ENCODE measurements at places on chromosomes 12 and 14.

DNA sequence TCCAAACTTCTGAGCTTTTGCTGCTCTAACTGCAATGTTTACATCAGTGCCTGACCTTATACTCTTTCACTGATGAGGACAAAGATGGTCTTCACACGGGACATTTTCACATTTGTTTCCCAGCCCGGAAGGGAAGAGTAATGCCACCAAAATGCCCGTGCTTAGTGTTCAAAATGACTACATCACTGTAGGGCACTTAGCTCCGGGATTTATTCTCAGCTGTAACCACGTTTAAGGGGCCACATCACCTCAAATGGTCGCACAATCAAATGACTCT is 2.9 kb downstream of the GSG1 start:
- no peak for DNase-seq

DNA sequence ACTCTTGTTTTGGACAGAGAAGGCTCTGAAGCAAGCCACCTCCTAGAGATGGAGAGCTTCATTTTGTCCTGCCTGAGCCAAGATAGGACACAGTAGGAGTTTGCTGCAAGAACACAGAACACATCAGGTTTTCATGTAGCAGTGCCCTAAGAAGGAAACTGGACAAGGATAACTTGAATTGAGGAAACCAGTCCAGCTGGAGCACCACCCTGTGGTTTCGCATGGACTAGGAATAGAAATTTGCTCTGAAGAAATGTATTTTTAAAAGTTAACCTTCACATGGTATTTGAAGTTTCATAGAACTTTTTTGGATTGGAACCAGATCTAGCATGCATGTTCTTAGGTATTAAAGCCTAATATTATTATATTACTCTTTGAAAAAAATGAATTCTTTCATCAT is 68.8 kb downstream of the RERG start:
- DNase-seq: no peak

DNA sequence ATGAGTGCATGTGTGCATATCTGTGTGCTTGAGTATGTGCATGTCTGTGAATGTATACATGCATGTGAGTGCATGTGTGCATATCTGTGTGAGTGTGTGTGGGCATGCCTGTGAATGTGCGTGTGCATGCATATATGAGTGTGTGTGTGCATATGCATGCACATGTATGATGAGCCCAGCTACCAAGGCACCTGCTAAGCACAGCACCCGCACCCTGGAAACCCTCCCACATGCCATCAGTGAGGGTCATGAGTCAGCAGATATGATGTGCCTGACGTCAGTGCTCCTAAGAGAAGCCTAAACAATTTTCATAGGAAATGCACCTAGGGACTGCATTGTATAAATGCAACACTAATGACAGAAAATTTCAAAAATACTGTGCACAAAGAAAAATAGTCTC is 151.1 kb downstream of the KIF26A start:
- no peak for DNase-seq

DNA sequence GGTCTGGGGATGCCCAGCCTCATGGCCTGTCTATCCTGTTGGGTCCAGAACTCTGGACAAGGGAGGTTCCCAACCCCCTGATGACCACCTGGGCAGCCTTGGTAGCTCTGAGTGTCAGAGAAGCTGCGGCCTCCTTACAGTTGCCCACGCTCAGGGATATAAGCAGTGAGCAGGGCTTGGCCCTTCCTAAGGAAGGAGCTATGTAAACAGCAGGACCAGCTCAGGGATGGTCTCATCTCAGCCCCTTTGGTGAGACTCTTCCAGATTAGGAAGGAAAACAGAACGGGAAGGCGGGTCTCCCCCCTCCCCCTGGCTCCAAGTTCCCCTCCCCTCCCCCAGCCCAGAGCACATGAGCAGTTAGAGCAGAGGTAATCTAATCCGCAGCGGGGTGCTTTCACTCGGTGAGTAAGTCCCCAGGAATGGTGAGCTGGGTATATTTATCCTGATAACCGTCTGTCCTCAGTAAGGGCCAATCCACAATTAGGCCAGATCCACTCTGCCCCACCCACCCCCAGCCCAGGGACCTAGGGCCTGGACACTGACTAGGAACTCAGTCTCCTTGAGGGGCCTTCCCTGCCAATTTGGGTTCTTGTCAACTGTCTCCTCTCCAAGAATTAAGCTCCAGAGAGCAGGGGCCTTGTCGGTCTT is 29.5 kb upstream of the RPLP0 start:
- no peak for DNase-seq
